ENCODE measurements at places on chromosomes 16 and 17. TPM values are rescaled to one million over a fixed set of nuclear protein-coding genes. Genes with fewer than 3 reads are reported as not detected.

GRCh38 chr17:29590411-29591145 lies 1.1 kb upstream of the GIT1 start:
- H3K4me1 ChIP-seq: peaks cover 84% of the 10 kb centered on the region
- peak overlapping the region; percentile 93 for H3K27ac ChIP-seq
- peak overlapping the region; percentile 39 for H3K4me3 ChIP-seq
- no peak for DNase-seq
- no peaks in the 10 kb centered on the region for H3K27me3 ChIP-seq
- no peaks in the 10 kb centered on the region for H3K36me3 ChIP-seq

GRCh38 chr17:74924250-74924948 lies at the start of gene OTOP2:
Gene OTOP2, plus strand, starts transcription at chr17:74924273. Its CDS starts 360 bp downstream, at chr17:74924633.
- no peak within 1 kb of the TSS for H3K27ac ChIP-seq
- peak within 1 kb of the TSS; percentile 45 for H3K4me3 ChIP-seq
- peaks cover 51% of the 10 kb centered on the region for H3K4me1 ChIP-seq
- no peaks in the 10 kb centered on the region for H3K36me3 ChIP-seq
- DNase-seq: no peak
- no peaks in the 10 kb centered on the region for H3K27me3 ChIP-seq

DNA sequence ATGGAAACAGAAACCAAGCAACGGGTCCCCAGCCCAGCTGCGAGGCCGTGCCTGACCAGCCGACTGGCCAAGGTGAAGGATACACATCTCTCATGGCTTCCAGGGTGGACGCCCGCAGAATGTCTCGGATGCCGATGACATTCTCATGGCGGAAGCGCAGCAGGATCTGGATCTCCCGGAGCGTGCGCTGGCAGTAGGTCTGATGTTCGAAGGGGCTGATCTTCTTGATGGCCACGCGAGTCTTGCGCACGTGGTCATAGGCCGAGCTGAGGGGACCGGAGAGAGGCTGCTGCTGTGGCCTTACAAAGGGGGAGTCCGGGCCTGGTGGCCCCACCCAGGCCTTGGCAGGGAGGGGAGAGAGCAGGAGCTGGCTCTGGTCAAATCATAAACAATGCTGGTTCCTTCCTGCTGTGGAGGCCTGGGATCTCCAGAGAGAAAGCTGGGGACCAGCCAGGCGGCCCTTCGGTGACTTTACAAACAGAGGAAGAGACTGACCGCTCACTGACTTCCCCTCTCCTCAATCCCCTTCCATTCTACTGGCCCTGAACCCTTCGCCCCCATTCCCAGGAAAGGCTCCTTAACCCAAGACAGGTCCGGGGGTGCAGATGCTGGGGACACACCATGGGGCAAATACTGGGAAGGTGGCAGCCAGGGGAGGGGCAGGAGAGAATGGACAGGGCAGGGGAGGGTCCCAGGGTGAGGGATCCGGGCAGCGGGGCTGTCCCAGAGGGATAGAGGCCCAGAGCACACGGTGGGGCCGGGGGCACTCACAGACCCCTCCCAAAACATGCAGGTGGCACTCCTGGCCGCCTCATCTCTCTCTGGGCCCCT lies 1.1 kb downstream of the MAPK3 start:
- H3K4me1 ChIP-seq: peaks cover 18% of the 10 kb centered on the region
- no peaks in the 10 kb centered on the region for H3K27me3 ChIP-seq
- peak; percentile 62 for DNase-seq
- H3K27ac ChIP-seq: peak overlapping the region; percentile 94

GRCh38 chr17:43914451-43914850 lies 7.1 kb upstream of the MPP2 start:
- H3K27ac ChIP-seq: no peak overlapping the region
- H3K27me3 ChIP-seq: peaks cover 51% of the 10 kb centered on the region
- no peaks in the 10 kb centered on the region for H3K4me1 ChIP-seq

- DNase-seq: no peak
- no peak overlapping the region for H3K4me3 ChIP-seq
- H3K27ac ChIP-seq: no peak overlapping the region
- no peaks in the 10 kb centered on the region for H3K36me3 ChIP-seq
- no peaks in the 10 kb centered on the region for H3K27me3 ChIP-seq
These were observed 232.3 kb downstream of the WWOX start for GRCh38 chr16:78331731-78332130.

DNA sequence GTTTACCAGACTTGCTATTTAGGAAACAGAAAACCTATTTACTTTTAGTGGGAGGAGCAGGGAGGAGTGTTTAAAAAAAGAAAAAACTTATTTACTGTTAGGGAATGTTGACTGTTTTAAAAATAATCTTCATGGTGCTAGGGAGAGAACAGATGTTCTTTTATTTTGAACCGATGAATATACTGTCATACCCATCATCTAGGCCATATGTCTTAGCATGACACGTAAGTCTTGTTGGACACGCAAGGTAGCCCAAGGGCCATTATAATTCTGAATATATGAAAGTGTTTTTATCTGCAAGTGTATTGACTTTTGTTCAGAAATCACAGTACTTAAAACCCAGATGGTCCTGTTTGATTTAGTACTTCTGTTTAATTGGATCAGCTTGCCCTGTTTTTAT lies 11.6 kb downstream of the WIPF2 start:
- no peak overlapping the region for H3K27ac ChIP-seq
- no peak for DNase-seq
- H3K4me3 ChIP-seq: no peak overlapping the region
- no peaks in the 10 kb centered on the region for H3K4me1 ChIP-seq
- peaks cover 52% of the 10 kb centered on the region for H3K36me3 ChIP-seq

- no peaks in the 10 kb centered on the region for H3K36me3 ChIP-seq
- peaks cover 3% of the 10 kb centered on the region for H3K4me1 ChIP-seq
- no peak overlapping the region for H3K4me3 ChIP-seq
- no peak overlapping the region for H3K27ac ChIP-seq
- H3K27me3 ChIP-seq: no peaks in the 10 kb centered on the region
These were observed 90.6 kb downstream of the NXN start for GRCh38 chr17:888998-889441.

- no peak for DNase-seq
- peaks cover 20% of the 10 kb centered on the region for H3K4me1 ChIP-seq
- peak overlapping the region; percentile 65 for H3K4me3 ChIP-seq
- no peaks in the 10 kb centered on the region for H3K36me3 ChIP-seq
- no peak overlapping the region for H3K27ac ChIP-seq
- H3K27me3 ChIP-seq: peaks cover 4% of the 10 kb centered on the region
These were observed 24.4 kb upstream of the CRYM start for GRCh38 chr16:21302454-21302853.

- no peaks in the 10 kb centered on the region for H3K4me1 ChIP-seq
- no peak overlapping the region for H3K27ac ChIP-seq
- H3K36me3 ChIP-seq: no peaks in the 10 kb centered on the region
- no peaks in the 10 kb centered on the region for H3K27me3 ChIP-seq
- no peak for DNase-seq
These were observed 109.6 kb downstream of the KCNJ2 start for GRCh38 chr17:70278844-70279462.

GRCh38 chr16:12016291-12016947 lies 39.9 kb downstream of the SNX29 start:
- H3K27ac ChIP-seq: no peak overlapping the region
- no peak overlapping the region for H3K4me3 ChIP-seq
- H3K4me1 ChIP-seq: no peaks in the 10 kb centered on the region
- no peaks in the 10 kb centered on the region for H3K27me3 ChIP-seq

DNA sequence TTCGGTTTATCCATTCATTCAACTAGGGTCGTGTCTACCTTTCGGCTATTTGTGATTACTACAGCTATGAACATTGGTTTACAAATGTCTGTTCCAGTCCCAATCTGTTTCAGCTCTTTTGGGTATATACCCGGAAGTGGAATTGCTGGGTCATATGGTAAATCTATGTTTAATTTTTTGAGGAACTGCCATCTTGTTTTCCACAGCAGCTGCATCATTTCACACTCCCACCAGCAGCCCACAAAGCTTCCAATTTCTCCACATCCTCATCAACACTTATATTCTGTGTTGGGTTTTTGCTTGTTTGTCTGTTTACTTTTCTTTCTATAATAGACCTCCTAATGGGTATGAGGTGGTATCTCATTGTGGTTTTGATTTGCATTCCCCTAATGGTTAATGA lies 48.7 kb upstream of the GINS3 start:
- no peaks in the 10 kb centered on the region for H3K36me3 ChIP-seq
- H3K27me3 ChIP-seq: no peaks in the 10 kb centered on the region
- H3K27ac ChIP-seq: no peak overlapping the region
- H3K4me3 ChIP-seq: no peak overlapping the region

DNA sequence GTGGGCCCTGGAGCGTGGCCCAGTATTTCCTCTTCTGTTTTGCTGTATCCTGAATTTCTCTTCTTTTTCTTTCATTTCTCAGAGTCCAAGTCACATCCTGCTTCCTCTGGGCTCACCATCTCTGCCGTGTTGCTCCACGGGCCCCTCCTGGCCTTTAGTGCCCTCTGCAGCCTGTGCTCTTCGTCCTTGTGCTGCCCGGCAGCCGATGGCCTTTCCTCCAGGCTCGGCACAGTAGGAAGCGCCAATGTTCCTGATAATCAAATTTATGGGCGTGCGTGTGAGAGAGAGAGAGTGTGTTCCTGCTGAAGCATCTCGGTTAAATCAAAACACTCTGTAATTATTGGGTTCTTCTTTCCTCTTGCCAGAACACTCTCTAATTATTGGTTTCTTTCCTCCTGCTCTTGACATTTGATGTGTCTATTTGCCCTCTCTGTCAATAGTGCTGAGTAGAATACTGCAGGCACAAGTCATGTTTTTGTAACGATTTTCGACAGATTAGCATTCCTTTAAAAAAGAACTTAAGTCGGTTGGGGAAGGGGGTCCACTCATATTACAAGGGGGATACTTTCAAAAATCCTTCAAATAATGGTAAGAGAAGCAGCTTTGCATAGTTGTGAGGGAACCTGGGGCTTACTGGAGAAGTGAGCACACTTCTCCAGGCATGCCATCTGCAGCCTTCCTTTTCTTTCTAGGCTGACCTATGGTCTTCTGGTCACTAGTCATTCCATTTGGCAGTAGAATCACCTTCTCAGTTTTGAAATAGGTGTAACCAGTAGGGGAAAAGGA lies 126.6 kb downstream of the RPTOR start:
- H3K27me3 ChIP-seq: no peaks in the 10 kb centered on the region
- no peaks in the 10 kb centered on the region for H3K4me1 ChIP-seq
- no peak overlapping the region for H3K4me3 ChIP-seq

GRCh38 chr16:12819126-12820117 lies 15.7 kb upstream of the CPPED1 start:
- H3K27ac ChIP-seq: no peak overlapping the region
- no peaks in the 10 kb centered on the region for H3K4me1 ChIP-seq
- DNase-seq: peak; percentile 65

DNA sequence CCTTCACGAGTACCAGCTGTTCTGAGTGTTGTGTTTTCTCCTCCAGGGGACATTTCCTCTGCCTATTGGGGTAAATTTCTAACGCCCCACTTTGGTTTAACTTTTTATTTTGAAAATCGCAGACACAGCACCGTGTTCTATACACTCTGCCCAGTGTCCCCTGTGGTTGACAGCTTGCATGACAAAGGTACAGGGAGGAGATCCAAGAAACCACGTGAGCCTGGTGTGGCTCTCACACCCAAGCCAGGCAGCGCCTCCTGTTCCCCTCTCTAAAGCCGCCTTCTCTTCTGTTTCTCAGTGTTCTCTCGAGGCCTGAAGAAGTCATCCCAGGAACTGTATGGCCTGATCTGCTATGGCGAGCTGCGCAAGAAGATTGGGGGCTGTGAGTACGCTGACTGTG lies 25.4 kb downstream of the CRAMP1 start:
- H3K4me3 ChIP-seq: no peak overlapping the region
- peaks cover 6% of the 10 kb centered on the region for H3K36me3 ChIP-seq
- H3K27me3 ChIP-seq: no peaks in the 10 kb centered on the region
- H3K4me1 ChIP-seq: peaks cover under 1% of the 10 kb centered on the region
- DNase-seq: no peak

The GRAP gene
- total RNA-seq: 4.6 TPM

The PRAC2 gene
- not detected for total RNA-seq

The RBBP6 gene
- total RNA-seq: 56.1 TPM

The KRT20 gene
- not detected for total RNA-seq

The RPL23 gene
- 1,301 TPM for total RNA-seq

The TBC1D3 gene
- total RNA-seq: not detected

The ADAD2 gene
- total RNA-seq: 1.2 TPM

The NPIPB2 gene
- 6.8 TPM for total RNA-seq

The EIF3CL gene
- 185 TPM for total RNA-seq

The SAMD14 gene
- total RNA-seq: 1.5 TPM

The CA7 gene
- not detected for total RNA-seq

The ENDOV gene
- 11.7 TPM for total RNA-seq

The ARL4D gene
- 41.4 TPM for total RNA-seq

The GSE1 gene
- 88.9 TPM for total RNA-seq

The NPB gene
- total RNA-seq: not detected
